ENCODE measurements at places on chromosomes 4 and X. TPM values are rescaled to one million over a fixed set of nuclear protein-coding genes. Genes with fewer than 3 reads are reported as not detected.

DNA sequence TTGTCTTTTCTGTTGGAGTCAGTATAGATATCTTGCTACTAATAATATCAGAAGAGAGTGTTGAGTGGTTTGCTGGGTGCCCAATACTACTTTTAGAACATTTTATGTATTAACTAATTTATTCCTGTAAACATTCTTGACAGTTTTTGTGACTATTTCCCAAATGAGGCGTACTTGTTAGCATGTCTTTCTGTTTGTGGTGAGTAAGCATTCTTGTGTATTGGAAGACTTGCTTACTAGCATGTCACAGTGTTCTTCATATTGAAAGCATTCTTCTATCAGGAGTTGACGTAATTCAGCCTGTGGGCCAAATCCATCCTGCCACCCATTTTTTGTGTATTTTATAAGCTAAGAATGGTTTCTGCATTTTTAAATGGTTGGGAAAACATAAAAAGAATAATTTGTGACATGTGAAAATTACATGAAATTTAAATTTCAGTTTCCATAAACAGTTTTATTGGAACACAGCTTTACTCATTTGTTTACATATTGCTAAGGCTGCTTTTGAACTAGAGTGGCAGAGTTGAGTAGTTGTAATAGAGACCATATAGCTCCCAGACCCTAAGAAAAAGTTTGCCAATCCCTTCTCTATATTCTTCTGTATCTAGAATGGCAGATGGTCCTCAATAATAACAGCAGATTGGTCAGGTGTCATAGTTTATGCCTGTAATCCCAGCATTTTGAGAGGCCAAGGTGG lies 20.4 kb downstream of the REPS2 start:
- DNase-seq: no peak

DNA sequence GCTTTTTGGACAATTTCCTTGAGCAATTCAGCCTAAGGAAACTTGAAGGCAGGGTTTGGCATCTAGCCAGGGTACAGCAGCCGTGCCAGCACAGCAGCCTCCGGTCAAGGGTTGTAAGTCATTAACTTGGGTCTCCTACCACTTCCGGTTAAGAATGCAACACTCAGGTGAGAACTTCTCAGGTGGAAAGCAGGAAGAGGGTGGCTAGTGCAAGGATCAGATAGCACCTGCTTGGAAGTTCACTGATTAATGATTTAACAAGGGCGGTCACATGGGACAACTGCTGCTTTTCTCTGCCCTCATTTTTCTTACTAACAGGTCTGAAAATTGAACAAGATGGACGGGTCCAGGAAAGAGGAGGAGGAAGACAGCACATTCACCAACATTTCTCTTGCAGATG lies 30.1 kb upstream of the SCOC start:
- no peak for DNase-seq

- DNase-seq: no peak
Measured at GRCh38 chr4:89797117-89797516, 39.8 kb downstream of the SNCA start.

ING2 gene
- total RNA-seq: 10.2 TPM

DNA sequence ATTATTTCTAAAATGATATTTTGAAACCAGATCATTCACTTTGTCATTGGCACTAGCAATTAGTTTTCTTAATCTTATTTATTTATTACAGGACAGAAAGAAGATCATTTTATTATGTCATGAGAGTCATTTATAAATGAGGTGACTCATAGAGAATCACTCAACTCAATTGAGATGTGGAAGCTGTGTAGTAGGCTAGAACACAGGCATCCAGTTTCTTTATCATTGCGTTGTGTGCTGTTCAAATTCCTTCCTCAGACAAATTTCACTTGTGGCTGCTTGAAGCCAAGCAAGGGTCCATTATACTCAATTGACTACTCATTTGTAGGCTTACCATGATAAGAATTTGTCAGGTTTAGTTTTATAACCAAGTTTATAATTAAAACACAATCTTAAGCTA lies 87.6 kb downstream of the MRPL1 start:
- no peak for DNase-seq

GRCh38 chrX:21972721-21973120 lies 32.2 kb downstream of the SMS start:
- no peak for DNase-seq

DNA sequence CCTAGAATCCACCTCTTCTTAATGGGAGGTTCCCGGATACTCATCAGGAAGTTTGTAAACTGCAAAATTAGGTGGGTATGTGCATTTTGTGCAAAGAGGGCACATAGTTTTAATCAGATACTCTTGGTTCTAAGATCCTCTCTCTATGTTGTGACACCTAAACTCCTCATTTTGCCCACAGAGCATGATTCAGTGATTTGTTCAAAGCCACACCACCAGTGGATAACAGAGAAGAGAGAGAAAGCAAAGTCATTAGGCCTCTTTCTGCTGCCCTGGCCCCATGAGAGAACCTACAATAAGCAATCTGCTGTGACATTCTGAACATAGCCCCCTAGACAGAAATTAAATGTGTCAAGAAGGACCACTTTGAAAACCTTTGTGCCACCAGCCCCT lies 72.3 kb upstream of the STIM2 start:
- no peak for DNase-seq

CT83 gene
- not detected for total RNA-seq

- no peak for DNase-seq
Measured at GRCh38 chr4:169826634-169827187, 69.0 kb upstream of the HPF1 start.

GPC3 gene
- total RNA-seq: 0.24 TPM

DNA sequence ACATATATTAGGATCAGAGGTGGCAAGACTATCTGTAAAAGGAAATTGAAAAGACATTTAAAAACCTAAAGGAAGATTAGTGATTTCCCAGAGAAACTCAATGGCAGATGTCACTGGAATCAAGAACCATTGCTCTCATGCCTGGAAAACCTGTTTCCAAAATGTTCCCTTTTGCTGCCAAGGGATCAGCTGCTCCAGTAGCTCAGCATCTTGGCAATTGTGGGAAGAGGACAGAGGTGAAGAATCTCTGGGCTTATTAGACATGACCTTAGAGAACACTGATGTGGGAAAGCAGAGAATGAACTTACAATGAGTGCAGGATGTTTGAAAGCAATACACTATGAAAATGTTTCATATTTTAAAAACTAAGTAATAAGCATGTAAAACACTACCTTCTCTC lies 98.3 kb downstream of the SHROOM3 start:
- no peak for DNase-seq

GRK4 gene
- 2.1 TPM for total RNA-seq

- no peak for DNase-seq
Measured at GRCh38 chr4:8762951-8763735, 108.5 kb downstream of the HMX1 start.

GRCh38 chrX:74421036-74421739 lies at the start of gene SLC16A2:
SLC16A2 (plus strand) TSS chrX:74421493; CDS start chrX:74421638, 145 bp downstream.
- DNase-seq: peak; percentile 34

All from naive thymus-derived CD4-positive, alpha-beta T cell (primary cell).